Activated CD4-positive, alpha-beta T cell treated with anti-CD3 and anti-CD28 coated beads, Interleukin-2, amount 50 U/mL, for 48 hours (primary cell): ENCODE measurements at places on chromosomes 6 and 20.

DNA sequence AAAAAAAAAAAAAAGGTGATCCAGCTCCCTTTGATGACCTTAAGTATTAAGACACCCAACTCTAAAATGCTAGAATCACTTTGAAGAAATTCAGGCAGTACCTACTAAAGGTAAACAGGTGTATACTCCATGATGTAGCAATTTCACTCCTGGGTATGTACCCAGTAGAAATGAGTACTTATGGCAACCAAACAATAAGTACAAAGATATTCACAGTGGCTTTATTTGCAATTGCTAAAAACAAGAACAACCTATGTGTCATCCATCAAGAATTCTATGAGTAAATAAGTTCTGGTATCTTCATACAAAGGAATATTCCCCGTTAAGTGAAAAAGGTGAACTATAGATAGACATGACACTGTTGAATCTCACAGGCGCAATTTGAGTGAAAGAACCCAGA, 29.4 kb downstream of the MDGA1 start:
- DNase-seq, result no peak

- no peak for DNase-seq
These were observed 4.8 kb downstream of the FBXO30 start for GRCh38 chr6:145809785-145810184.

DNA sequence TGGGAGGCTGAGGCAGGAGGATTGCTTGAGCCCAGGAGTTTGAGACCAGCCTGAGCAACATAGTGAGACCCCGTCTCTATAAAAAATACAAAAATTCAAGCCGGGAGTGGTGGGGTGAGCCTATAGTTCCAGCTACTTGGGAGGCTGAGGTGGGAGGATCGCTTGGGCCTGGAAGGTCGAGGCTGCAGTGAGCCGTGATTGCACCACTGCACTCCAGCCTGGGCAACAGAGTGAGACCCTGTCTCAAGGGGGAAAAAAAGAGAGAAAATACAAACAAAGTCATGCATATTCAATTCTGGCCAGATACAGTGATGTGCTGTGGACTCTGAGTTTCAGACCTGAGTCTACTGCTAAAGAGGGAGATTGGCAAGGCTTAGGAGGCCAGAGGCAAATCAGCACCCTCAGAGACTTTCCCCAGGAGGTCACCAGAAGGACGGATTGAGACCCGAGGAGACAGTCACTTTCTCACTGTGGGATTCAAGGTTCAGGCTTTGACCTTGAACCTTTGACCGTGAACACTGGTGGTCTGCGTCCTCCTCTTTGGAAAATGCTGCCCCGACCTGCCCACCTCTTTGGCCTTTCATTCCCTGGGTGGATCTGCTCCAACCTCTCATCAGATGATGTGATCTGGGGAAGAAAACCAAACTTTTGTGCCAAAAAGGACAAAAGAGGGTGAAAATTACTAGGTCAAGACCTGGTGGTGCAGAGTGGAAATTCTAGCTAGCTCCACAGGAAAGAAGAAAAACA, 31.2 kb downstream of the TGM2 start:
- DNase-seq, result no peak

- peak; percentile 47 for DNase-seq
These were observed 3.0 kb downstream of the TSHZ2 start for GRCh38 chr20:52975029-52975732.

DNA sequence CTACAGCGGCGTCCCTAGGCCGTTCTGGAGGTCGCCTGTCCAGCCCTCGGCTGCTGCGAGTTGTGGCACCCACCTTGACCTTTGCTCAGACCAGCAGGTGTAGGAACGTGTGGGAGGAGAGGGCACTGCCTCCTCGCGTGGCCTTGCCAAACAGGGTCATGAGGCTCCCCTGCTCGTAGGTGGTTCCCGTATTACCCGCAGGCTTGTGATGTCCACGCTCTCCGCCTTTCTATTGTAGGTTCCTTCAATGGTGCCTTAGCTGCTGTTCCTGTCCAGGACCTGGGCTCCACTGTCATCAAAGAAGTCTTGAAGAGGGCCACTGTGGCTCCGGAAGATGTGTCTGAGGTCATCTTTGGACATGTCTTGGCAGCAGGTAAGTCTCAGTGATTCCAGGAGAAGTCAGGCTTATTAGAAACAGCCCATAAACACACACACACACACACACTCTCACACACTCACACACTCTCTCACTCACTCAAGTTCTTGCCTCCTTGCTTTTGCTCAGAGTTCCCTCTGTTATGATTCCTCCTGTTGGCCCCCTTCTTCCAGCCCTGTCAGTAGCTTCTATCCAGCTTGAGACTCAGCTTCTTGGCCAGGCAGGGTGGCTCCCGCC, 942 bp downstream of the ACAT2 start:
- no peak for DNase-seq

- DNase-seq, result no peak
These were observed 145.6 kb downstream of the TBX18 start for GRCh38 chr6:84618836-84619235.

- DNase-seq, result peak; percentile 58
These were observed 193.1 kb upstream of the SHLD1 start for GRCh38 chr20:5557123-5557522.

- no peak for DNase-seq
These were observed 347.5 kb downstream of the PRL start for GRCh38 chr6:21949211-21949801.

DNA sequence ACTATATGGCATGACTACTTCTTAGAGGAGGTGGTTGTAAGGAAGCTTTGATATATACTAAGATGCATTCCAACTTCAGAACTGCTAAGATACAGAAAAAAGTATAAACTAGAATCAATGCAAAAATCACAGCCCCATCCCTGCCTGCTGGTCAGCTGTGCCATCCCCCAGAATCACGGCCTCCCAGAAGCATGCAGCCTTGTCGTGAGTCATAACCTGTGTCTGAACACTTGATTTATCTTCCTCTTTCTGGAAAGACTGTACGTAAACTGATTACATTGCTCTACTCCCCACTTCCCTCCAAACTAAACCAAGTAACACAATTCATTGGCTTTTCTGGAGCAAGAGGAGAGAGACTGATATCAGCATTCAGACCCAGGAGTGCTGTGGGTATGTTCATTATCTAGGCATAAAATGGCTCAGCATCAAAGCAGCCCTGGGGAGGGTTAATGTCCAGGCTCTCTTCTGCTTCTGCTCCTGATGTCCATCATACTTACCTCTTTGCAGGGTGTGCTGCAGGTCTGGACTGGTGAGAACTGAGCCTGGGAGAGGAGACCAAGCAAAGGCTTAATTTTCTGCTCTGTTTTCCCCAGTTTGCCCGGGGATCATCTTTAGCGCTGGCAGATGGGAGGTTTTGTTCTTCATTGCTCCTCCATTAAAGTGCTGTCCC, 18.4 kb downstream of the SCP2D1 start:
- no peak for DNase-seq

- no peak for DNase-seq
These were observed 81.4 kb downstream of the IRAK1BP1 start for GRCh38 chr6:78948785-78949184.

- DNase-seq, result no peak
These were observed 51.9 kb downstream of the ERMARD start for GRCh38 chr6:169803271-169803811.

GRCh38 chr20:43983904-43984361, 69.3 kb downstream of the TOX2 start:
- DNase-seq, result no peak

DNA sequence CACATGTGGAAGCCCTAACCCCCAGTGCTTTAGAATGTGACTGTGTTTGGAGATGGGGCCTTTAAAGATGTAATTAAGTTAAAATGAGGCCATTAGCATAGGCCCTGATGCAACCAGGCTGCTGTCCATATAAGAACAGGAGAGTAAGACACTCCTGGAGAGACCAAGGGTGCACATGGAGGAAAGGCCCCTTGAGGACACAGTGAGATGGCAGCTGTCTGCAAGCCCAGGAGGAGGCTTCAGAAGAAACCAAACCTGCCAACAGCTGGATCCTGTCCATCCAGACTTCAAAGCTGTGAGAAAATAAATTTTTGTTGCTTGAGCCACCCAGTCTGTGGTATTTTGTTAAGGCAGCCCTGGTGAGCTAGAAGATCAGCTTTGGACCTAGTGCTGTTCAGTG, 16.8 kb upstream of the SNRPB2 start:
- no peak for DNase-seq

DNA sequence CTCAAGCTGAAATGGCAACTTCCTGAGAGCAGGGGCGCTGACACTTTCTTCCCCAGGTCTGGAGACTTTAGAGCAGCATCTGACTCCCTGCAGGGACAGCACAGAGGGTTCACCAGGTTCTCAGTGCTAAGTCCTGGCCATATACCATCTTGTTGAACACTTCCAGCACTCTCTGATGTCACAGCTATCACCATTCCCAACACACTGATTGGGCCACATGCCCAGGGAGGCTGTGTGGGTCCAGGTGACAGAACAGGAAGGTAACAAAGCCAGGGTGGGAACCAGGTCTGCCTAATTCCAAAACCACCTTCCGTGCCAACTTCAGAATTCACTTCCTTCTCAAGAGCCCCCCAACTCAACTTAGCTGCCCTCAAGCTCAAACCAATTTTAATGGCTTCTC, 4.3 kb downstream of the APCDD1L start:
- no peak for DNase-seq

DNA sequence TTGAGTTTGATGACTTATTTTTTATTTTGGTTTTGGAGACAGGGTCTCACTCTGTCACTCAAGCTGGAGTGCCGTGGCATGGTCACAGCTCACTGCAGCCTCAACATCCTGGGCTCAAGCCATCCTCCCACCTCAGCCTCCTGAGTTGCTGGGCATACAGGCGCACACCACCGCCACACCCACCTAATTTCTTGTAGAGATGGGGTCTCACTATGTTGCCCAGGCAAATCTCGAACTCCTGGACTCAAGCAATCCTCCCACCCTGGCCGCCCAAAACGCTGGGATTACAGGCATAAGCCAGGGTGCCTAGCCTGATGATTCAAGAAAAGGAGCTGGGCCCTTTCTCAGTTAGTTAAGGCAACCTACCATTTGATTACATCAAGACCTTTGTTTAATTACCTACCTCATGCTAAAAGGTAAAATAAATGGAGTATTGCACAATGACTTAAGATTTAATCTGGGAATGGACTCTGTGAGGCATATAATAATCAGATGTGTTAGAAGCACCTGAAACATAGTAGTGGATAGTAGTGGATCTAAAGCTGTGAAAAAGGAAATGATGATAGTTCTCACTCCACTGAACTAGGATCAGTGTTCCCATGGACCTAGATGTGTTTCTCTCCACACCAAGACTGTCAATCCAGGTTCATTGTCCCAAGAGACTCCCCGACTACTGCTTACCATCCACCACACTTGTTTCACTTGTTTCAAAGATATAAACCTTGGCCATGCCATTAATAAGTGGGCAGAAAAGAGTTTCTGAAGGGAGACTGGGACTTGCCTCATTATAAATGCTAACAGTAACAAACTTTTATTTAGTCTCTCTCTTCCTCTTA, 2.1 kb downstream of the TNFRSF21 start:
- DNase-seq, result no peak

DNA sequence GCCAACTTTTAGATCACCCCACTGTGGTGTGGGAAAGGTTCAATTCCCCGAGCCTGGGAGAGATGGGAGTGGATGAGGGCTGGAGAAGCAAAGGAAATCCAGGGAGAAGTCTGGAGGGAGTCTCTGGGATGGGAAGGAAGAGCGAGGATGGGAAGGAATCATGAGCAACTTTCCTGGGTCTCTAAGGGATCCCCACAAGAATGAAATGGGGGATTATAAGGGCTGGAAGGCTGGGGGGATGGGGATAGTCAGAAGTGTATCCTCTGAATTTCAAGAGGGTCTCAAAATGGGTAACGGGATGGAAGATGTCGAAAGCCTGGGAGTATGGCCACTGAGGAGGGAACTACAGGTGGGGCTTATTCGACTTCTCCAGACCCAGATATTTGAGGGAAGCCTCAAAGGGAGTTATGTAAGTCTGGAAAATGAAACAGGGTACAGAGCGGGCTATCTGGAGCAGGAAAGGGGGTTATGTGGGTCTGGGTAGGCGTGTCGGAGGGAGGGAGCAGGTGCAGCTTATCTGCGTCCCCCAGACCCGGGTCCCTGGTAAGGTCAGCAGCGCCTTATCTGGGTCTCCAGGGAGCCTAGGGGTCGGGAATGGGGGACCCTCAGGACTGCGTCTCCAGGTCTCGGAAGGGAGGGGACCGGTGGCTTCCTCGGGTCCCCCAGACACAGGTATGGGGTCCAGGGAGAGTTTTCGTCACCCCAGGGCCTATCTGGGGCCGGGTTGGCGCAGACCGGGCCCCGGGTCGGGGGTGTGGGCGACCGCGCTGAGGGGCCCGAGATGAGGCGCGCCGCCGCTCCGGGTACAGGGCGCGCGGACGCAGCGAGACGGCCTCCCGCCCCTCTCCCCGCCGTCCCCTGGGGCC, 550 bp downstream of the PLAGL2 start:
- peak; percentile 44 for DNase-seq

GRCh38 chr6:143199291-143199690, 138.6 kb downstream of the AIG1 start:
- no peak for DNase-seq

GRCh38 chr6:161830866-161831616, 557.2 kb upstream of the AGPAT4 start:
- no peak for DNase-seq

DNA sequence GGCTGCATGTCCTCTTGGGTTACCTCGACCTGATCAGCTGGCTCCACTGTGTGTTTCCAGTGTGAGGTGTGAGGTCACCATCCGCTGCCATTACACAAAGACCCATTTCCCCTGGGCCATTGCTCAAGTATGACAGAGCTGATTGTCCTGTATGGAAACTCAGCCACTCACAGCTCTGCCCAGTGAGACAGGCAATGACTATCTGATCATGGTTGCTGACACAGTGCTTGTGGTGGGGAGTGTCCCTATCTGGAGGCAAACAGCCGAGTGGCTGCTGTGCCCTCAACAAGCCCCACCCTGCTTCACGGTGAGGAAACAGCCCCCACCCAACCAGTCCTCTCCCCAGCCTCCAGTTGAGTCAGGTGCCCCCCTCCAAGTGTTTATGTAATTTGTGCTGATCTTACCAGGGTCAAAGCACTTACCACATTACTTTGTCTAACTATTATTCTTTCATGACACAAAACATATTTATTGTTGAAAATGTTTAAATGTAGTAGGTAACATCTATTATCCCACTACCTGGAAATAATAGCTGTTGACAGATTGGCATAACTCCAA, 11.7 kb upstream of the MAPK13 start:
- peak; percentile 40 for DNase-seq

- no peak for DNase-seq
These were observed 8.9 kb downstream of the RING1 start for GRCh38 chr6:33217246-33217645.

DNA sequence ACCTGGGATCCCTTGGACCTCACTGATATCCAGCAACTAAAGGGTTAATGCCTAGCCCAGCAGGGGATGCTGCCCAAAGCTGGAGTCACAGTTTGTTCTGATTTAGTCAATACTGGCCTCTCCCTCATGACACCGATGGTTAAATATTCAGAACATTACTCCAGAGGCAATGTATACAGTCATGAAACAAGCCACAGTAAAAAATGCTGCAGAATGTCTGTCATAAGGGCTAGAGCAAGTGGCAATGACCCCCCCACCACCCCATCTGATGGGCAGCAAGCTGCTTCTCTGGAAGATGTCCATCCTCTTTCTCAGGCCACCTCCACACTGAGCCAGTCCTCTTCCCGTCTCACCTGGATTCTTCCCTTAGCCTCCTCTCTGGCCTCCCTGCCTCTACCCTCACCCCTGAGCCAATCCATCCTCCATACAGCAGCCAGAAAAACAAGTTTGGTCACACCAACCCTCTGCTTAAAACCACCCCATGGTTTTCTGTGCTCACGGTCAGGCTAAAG, 99.0 kb upstream of the KCNG1 start:
- no peak for DNase-seq

- no peak for DNase-seq
These were observed 1249.0 kb upstream of the CITED2 start for GRCh38 chr6:140623498-140623897.
